Amniotic stem cell (primary cell): ENCODE measurements at places on chromosomes 7 and 10.

DNA sequence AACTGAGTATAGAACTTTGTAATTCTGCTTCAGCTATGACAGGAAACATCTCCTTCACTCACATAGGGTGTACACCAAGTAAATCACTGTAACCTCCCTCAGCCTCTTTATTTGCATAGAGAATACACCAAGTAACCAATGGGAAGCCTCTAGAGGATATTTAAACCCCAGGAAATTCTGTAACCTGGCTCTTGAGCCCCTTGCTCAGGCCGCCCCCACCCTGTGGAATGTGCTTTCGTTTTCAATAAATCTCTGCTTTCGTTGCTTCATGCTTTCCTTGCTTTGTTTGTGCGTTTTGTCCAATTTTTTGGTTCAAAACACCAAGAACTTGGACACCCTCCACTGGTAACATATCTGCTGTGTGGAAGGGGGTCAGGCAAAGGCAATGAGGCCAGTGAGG is 60.2 kb downstream of the CLRN3 start:
- no peak for DNase-seq

DNA sequence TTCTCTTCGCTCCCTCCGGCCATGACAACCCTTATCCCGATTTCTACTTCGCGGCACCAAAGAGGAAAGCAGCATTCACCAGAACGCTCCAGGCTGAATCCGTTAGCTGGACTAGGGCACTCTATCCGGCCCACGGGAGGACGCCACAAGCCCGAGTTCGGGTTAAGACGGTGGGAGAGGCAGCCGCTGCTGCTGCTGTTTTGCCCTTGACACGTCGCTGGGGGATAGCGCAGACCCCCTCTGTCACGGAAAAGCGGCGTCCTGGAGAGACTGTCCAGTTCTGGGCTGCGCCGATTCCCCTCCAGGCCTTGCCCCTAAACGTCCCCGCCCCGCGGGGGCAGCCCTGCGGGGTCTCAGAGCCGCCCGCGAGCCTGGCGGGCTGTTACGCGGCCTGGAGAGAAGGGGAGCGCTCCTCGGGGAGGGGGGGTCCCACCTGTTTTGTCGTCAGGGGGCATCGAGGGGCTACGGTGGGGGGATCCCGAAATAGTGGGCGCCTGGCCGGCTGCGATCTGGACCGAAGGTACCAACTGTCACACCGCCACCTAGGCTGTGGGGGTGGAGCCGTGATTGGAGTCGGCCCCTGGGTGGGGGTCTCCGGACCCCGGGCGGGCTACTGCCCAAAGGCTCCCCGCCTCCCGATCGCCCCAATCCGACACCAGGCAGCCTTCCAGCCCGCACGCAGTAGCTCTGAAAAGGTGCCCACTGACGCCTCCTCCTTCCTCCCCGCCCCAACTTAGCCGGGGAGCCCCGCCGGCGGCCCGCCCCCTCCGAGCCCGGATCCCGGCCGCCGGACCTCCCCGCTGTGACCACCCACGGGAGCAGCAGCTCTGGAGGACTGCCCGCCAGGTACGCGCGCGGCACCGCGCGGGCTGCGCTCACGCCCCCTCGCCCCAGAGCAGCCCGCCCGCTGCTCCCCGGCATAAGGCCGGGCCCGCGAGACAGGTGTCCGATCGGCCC is 772 bp downstream of the SGMS1 start:
- DNase-seq: peak; percentile 47

DNA sequence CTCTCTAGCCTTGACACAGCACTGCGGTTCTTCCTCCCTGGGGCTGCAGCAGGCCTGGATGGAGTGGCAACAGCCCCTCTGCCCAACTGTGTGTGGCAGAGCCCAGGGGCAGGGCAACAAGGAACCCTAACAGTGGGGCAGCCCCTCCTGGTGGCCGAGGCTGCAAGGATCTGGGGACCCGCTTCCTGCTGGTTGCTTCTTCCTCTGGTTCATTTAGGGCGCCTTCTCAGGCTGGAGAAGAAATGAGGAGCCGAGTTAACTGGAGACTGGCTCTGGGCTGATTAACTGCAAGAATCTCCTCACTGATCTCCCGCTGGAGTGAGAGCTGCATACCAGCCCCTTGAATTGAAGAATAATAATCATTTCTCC is 80.1 kb upstream of the EMX2 start:
- no peak for DNase-seq

DNA sequence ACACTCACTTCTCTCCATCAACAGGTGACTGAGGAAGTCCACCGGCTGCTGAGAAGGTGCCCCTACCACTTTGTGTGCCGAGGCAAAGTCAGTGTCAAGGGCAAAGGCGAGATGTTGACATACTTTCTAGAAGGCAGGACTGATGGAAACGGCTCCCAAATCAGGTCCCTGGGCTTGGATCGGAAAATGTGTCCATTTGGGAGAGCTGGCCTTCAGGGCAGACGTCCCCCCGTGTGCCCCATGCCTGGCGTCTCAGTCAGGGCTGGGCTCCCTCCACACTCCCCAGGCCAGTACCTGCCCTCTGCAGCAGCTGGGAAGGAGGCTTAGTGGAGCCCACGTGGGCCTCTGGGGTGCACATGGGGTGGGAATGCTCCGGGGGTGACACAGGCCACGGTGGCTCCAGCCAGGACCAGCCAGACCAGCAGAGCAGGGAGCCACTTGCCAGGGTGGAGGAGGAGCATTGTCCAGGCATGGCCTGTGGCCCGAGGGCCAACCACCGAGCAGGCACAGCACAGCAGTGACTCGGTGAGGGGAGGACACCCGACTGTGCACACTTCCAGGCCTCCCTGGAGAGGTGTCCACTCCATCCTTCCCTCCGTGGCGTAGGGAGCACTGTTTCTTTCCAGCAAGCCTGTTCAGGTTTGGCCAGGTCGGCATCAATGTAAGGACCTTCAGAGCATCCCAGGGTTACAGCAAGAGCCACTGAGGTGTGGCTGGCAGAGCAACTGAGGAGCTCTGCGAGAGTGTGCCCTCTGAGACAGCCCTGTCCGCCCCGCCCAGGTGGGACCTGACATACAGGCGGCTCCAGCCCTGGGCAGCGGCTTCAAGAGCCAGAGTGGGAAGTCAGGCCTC is 139.7 kb downstream of the ADCY1 start:
- no peak for DNase-seq

DNA sequence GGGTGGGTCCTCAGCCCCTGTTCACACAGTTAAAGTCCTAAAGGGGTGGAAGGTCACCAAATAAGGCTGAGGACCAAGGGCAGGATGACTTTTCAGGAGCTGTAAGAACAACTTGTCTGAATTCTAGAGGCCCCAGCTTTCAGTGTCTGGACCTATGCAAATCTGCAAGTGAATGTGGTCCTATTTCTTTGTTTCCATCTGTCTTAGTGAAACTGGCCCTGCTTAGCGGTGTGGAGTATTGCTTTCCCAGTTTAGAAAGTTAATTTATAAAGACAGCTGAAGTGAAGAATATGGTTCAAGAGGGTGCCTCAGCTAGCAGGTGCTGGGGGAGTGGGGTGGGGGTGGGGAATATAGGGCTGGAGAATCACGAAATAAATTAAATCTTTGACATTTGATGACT is 40.1 kb downstream of the HHEX start:
- no peak for DNase-seq

GRCh38 chr10:71981015-71981875 is 17.1 kb downstream of the CHST3 start:
- no peak for DNase-seq

DNA sequence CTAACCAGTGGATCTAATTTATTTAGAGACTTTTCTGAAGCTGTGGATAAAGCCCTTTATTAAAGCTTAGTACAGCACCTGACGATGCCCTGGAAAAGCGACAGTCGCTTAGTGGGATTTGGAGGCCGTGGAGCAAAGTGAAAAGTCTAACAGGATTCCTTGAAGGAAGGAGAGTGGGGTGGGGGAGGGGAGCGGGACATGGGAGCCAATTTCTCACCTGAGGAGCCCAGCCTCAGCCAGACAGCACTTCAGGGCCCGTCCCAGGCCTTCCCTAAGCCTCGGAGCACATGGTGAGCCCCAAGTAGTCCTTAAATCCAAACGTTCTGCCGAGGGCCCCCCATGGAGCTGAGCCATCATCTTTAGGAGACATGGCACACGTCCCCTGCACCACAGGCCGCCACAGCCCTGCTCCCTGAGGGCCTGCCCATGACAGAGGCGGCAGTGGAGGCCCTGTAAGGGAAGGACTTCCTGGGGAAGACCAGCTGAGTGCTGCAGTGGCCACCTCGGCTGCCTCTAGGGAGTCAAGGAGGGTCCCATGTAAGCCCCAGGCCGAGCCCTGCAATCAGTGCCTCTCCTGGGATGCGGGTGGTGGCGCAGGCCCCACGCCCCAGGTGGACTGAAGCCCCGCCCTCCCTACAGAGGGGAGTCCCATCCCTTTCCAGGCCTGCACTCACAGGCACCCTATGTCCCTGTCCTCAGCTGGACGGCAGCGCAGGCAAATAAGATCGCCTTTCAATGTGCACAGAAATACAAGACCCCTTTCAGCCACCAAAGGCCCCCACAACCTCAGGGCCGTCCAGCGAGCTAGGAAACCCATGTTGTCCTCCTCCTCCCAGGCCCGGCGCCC is 187.0 kb downstream of the MAD1L1 start:
- no peak for DNase-seq

DNA sequence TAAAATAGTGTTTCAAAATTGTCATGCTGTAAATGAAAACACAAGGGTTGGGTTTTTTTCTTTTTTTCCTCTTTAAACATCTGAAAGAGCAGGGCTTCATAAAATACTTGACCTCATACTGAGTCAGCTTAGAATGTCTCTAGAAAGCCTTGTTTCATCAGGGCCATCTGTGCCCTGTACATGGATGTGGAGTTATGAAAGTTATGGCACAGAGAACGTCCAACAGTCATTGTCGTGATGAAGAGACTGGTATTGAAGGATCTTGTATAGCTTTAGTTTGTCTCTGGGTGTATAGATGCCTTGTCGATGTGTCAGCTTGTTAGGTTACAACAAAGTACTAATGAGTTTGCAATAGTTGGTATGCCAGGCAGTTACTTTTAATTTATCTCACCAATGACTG is 127.3 kb downstream of the FAM204A start:
- no peak for DNase-seq

GRCh38 chr10:91978585-91978984 is 55.0 kb downstream of the BTAF1 start:
- DNase-seq: no peak

DNA sequence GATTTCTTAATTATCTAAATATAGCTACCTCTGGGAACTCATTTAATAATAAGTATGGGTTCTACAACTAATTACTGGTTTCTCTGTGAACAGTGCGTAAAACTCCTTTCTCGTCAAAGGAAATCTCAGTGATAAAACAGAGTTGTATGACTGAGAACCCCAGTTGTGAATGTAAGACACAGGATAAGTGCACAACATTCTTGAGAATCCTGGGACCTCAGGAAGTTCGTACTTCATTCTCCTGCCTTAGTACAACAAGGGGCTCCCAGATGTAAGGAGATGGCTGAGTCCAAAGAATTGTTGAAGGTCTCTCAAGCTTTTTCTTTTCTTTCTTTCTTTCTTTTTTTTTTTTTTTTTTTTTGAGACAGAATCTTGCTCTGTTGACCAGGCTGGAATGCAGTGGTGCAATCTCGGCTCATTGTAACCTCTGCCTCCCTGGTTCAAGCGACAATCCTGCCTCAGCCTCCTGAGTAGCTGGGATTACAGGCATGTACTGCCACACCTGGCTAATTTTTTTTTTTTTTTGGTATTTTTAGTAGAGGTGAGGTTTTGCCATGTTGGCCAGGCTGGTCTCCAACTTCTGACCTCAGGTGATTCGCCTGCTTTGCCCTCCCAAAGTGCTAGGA is 12.5 kb downstream of the DENND10 start:
- DNase-seq: no peak

DNA sequence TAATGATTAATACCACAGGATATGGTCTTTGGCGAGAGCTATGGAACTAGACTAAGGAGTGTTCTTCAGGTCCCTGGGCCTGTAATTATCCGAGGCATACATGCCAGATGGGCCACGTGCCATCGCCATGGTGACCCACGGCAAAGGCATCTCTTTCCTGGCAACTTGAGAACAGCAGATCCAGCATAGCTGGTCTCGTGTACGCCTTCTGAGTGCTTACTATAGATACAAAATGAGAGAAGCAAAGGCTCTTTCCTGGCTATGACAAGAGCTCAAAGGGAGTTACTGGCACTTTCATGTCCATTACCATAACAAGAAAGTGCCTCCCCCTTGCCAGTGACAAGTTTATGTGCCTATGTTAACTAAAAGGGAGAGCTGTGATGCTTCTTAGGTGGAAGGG is 26.0 kb upstream of the GLI3 start:
- DNase-seq: no peak

DNA sequence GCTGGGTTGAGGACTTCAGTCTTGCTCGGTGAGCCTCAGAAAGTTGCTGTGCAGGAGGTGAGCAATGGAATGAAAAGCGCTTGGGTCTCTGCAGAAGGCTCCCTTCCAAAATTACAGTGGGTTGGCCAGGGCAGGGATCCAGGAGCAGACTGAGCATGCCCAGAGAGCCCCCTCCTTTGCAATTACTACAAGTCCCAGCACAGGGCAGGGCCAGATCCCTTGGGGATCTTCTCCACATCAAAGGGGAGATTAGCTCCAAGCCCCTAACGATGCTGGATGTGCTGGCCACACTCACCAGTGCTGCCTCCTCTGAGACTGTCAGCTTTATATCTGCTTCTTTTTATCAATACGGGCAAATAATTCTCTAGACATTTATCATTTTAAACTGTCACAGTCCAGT is 337.5 kb downstream of the RPS24 start:
- DNase-seq: no peak

GRCh38 chr7:47684728-47685127 is 102.8 kb upstream of the TNS3 start:
- DNase-seq: no peak

GRCh38 chr7:157397731-157398691 is 61.2 kb downstream of the DNAJB6 start:
- DNase-seq: no peak

DNA sequence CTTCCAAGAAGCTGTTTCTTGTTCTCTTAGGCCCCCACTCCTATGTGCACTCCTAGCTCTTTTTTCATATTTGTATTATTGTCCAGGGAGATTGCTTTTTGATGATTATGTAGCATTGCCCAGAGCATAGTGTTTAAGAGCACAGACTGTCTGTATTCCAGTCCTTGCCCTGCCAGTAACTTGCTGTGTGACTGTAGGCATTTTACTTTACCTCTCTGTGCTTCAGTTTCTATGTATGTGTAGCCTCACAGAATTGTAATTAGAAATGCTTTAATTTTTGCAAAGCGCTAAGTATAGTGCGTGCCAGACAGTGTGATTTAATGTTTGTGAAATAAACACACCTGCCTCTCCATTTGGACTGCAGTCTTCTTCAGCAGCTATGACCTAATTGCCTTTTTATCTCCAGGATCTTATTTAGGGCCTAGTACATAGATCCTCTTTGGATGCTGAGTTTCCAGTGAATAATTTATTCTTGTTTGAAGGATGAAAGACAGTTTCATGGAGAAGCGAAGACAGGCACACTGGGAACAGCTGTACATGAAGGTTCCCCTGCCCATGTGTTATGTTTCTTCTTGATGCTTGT is 1.4 kb downstream of the SEC23IP start:
- DNase-seq: no peak

GRCh38 chr7:55261386-55261770 is 103.8 kb upstream of the LANCL2 start:
- no peak for DNase-seq

DNA sequence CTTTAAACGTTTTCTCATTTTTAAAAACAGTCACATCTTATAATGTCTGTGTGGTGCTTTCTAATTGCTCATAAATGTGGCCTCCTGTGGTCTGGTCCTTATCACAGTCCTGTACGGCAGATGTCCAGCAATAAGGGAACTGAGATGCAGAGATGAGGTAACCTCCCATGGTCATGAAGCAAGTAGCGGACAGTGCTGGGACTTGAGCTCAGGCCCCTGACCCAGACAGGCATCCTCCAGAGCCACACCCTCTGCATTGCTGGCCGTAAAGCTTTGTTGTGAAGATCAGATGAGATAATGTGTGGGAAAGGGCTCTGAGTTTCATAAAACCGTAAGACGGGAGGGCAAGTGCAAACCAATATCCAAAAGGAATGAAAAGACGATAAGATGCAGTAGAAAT is 48.2 kb downstream of the DYNC2I1 start:
- DNase-seq: no peak
